Stimulated activated CD8-positive, alpha-beta memory T cell treated with anti-CD3 and anti-CD28 coated beads, Interleukin-4, amount 100 ng/mL, for 1 hour (primary cell): ENCODE measurements at places on chromosomes 13 and 19.

DNA sequence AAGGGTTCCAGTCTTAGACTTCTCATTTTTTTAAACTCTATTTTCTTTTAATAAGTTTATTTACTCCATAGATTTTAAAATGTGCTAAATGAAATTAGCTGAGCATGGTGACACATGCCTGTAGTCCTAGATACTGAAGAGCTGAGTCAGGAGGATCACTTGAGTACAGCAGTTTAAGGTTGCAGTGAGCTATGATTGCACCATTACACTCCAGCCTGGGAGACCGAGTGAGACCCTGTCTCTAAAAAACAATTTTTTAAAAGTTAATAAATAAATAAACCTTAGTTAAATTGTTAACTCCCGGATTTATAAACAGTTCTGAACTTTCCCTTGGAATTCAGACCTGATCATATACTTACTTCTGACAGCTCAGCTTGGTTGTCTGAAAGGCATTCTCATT is 32.5 kb downstream of the PCDH20 start:
- DNase-seq, result no peak

- no peak for DNase-seq
Observed at GRCh38 chr13:111338841-111339240, 18.4 kb downstream of the TEX29 start.

DNA sequence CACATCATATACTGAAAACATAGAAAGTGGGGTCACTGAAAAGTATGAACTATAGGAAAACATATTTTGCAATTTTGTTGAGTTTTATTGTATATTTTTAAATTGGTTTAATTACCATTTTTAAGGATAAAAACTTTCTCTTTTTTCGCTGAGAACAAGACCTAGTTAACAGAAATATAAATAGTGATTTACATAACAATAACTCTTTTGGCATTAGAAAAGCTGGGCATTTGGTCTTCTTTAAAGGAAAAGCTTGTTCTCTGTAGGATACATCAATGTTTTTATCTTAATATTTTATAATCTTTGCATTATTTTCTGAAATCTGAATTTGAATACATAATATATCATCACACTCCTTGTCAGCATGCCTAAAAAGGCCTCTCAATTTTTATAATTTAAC is 47.4 kb upstream of the MYCBP2 start:
- DNase-seq, result no peak

DNA sequence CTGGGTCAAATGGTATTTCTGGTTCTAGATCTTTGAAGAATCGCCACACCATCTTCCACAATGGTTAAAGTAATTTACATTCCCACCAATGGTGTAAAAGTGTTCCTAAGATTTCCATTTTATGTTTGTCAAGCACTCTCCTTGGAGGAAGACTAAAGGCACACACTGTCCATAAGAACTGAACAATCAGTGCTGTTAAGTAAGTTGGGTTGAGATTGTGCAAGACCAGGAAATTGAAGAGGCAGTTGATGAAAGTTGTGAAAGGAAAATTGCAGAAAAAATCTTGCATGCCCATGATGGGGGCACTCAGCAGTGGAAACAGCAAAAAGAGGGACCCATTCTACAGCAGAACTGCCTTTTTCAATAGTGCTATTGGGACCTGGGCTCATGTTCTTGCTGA is 323.6 kb downstream of the DLEU7 start:
- no peak for DNase-seq

GRCh38 chr19:6911523-6911922 is 24.1 kb downstream of the ADGRE1 start:
- DNase-seq, result no peak

GRCh38 chr13:30340331-30341250 is 33.2 kb upstream of the KATNAL1 start:
- no peak for DNase-seq

DNA sequence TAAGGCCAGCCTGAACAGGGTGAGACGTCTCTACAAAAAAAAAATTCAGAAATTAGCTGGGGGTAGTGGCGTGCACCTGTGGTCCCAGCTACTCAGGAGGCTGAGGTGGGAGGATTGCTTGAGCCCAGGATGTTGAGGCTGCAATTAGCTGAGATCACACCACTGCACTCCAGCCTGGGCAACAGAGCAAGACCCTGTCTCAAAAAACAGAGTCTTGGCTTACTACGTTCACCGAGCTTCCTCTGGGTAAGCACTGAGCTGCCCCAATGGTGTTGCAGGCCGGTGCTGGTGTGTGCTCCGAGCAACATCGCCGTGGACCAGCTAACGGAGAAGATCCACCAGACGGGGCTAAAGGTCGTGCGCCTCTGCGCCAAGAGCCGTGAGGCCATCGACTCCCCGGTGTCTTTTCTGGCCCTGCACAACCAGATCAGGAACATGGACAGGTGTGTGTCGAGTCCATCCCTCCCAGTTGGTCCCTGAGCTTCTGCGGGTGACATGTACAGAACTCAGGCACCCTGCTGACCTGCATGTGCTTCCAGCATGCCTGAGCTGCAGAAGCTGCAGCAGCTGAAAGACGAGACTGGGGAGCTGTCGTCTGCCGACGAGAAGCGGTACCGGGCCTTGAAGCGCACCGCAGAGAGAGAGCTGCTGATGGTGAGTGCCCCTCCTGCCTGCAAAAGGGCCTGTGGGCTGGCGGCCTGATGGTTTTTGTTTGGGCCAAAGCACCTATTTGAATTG is 24.1 kb downstream of the UPF1 start:
- DNase-seq, result no peak

DNA sequence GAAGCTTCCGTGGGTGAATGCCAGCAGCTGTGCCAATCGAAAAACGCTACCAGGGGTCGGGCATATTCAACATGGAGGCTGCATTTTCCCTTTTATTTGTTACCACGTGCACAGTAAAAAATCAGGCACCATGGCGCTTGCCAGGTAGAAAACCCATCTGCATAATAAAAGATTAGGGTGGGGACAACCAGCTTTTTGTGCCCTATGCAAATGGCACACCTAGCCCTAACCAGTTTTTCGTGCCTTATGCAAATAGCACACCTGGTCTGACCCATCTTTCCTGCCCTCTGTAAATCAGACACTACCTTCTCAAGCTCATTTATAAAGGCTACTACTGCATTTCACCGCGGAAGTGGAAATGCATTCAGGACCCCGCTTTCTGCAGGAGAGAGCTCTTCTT is 62.1 kb upstream of the FREM2 start:
- no peak for DNase-seq

GRCh38 chr19:36081385-36081784 is 26.7 kb downstream of the WDR62 start:
- DNase-seq, result no peak

DNA sequence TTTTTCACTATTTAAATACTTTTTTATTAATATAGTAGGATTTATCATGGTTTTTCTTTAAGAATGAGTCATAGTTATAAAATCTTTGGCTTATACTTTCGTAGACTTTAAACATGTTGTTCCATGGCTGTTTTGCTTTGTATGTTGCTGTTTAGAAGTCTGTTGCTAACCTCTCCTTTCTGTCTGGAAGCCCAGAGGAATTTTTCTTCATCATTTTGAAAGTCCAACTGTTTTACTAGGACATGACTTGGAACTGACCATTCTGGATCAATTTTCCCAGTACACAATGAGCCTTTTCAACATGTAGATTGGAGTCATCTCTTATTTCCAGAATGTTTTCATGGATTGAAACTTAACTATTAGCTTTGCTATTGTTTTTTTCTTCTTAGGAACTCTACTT is 7.9 kb downstream of the CAB39L start:
- no peak for DNase-seq

- DNase-seq, result no peak
Observed at GRCh38 chr13:33352526-33352925, 67.0 kb upstream of the STARD13 start.

DNA sequence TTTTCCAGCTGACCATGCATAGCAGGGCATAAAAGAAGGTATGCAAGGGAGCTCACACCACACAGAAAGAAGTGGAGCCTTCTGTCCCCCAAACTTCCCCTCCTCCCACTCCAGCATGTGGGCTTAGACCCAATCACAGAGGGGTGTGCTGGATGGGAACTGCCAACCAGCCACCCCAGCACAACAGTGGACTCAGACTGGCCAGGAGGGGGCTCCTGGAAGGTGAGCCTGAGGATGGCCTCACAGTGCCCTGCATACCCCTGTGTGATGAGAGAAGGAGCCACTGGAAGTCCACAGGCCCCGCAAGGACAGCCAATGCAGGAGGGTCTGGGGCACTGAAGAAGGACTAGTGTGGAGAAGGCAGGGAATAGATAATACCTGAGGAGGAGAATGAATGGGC is 106.9 kb upstream of the SERP2 start:
- no peak for DNase-seq

GRCh38 chr19:4567584-4568071 is 8.1 kb upstream of the SEMA6B start:
- DNase-seq, result peak; percentile 29
